Stimulated activated CD4-positive, alpha-beta T cell treated with anti-CD3 and anti-CD28 coated beads, Interleukin-1b, Interleukin-23, amount 100 ng/mL, for 24 hours (primary cell): ENCODE measurements at places on chromosomes 3 and 15.

DNA sequence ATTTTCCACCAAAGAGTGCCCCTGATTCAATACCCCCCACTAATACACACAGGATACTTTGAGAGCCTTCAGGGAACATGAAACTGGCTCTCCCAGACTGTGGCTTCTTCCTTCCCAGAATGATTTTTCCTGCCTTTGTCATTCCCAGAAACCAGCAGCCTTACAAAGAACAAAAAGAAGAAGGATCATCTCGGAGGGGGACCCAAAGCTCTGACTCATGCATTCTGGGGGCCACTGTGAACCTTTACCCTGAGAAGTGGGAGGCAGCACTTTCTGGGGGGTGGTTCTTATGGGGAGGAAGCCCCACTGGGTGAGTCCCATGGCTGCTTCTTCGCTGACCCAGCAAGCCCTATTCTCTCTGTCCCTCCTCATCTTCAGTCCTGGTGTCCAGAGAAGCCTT is 44.7 kb upstream of the RAD18 start:
- DNase-seq: no peak

DNA sequence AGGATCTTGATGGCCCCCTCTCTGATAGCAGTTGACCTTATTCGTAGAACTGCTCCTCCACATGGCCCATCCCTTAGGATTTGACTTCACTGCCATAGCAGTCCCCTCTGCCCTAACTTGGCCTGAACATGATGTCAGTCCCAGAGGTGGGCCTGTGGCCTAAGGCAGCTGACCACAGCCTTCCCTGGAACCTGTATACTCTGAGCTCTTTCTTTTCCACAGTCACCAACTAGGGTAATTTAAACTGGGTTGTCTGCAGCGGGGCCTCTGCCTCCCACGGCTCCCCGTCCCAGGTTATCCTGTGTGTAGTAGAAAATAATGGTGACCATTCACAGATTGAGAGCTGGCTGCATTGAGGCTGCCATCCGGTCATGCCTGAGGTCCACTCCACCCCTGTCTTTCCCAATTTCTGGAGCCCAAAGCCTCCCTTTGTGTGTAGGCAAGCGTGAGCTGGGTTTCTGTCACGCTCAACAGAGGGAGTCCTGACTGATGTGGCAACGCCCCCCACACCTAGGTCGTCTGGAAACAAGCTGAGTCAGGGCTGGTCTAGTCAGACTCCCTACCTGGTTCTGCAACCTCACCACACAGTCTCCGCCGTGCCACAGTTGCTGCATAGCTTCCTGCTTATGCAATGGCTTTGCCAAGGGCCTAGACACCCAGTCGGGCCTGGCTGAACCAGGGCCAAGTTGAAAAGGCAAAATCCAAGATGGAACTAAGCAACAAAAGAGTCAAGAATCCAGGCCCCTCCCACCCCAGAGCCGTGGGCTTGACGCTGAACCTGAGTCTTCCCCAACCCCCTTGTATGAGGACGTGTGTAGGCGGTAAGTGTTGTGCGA is 284.5 kb downstream of the XXYLT1 start:
- DNase-seq: no peak

- DNase-seq: no peak
Measured at GRCh38 chr3:33004961-33005360, 53.5 kb downstream of the CCR4 start.

GRCh38 chr3:148070041-148070440 is 627.7 kb upstream of the AGTR1 start:
- no peak for DNase-seq
